ENCODE measurements at places on chromosomes 3 and 15.

DNA sequence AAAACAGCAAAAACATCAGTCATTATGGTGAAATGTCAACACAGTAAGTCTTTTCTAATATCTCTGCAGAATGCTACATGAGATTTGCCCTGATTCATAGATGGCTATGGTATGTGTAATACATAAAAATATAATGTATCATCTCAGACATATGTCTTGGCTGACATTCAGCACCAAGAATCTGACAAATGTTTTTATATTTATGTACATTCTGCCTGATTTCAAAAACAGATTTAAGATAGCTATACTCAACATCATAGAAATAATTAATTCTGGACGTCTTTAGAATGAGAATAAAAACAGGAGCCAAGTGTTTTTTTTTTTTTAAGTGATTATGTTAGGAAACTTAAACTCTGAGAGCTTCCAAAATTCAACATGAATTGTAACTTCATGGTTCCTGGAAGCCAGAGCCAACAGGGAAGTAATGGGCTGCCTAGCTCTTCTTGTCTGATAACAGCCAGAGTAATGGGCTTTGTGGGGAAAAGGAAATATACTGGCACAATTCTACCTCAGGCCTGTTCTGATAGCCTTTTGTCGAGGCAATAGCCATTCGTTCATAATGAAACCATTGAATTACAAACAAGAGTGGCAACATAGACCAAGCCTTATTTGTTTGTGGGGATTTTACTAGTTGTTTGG lies 184.4 kb downstream of the VGLL4 start:
- no peak for DNase-seq

DNA sequence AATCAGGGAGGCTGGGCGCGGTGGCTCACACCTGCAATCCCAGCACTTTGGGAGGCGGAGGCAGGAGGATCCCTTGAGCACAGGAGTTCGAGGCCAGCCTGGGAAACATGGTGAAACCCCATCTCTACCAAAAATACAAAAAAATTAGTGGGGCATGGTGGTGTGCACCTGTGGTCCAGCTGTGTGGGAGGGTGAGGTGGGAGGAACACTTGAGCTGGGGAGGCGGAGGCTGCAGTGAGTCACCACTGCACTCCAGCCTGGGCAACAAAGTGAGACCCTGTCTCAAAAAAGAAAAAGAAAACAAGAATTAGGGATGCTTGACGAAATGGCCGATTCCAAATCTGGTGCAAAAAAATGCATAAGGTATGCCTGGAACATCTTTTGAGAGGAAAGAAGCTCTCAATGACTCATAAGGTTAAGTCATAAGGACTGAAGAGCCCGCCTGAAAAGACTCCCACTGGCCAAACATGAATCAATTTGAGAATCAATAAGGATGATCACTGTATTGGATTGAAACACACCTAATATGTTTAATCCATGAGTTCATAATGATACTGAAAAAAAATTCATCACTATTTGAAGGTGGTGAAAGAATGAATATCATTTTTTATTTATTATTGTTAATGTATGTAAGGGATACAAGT lies 27.7 kb downstream of the BLM start:
- no peak for DNase-seq

DNA sequence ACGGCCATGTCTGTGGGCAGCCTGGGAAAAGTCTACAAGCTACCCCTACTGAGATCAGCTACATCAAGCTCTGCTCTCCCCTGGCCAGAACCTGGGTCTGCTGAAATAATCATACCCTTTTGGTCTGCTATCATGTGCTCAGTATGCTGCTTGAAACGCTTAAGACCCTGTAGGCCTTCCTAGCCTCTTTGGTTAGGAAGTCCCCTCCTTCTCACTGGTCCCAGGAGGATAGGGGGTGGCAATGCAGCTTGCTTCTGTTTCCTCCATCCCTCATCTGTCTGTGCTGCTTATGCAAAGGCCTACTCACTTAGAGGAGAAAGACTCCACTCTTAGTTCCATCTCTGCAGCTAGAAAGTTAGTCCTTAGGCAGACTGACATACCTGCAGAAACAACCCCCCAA lies 118.2 kb upstream of the RASGRP1 start:
- no peak for DNase-seq

DNA sequence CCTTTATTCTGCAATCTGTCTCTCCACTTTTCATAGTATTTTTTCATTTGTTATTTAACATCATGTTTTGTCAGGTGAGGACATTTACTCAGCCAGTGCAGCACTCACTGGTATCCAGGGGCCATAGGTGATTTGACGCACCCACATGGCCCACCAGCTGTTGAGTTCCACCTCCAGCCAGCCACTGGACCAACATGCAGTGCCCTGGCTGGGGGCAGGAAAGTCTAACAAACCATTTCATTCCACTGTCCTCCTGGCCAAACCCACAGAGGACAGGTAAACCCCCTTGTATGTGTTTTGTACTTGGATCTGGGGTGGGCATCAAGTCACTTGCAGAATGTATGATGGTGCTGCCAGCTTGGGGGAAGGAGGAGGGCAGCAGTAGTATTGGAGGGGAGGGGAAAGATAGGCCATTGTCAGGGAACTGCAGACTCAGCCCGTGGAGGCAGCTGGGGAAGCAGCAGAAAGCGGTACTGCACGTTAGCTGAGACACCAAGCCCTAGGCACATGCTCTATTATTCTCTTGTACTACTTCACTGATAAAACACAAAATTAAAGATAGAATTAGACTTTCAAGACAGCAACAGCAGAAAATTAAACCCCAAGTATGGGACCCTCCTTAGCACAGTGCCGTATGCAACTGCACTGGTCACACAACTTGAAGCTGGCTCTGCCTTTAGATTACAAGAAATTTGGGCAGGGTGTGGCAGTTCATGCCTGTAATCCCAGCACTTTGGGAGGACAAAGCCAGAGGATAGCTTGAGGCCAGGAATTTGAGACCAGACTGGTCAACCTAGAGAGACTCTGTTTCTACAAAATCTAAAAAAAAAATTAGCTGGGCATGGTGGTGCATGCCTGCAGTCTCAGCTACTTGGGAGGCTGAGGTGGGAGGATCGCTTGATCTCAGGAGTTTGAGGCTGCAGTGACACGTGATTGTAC lies 15.4 kb upstream of the RPL24 start:
- no peak for DNase-seq

DNA sequence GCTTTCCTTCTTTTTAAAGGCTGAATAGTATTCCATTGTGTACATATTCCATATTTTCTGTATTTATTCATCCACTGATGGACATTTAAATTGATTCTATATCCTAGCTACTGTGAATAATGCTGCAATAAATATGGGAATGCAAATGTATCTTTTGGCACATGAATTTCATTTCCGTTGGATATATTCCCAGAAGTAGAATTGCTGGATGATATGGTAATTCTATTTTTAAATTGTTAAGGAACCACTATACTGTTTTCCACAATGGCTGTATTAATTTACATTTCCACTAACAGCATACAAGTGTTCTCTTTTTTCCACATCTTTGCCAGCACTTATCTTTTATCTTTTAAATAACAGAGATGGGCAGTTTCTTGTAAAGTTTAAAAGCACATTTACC lies 302.7 kb downstream of the CTNNB1 start:
- DNase-seq: no peak

All from stimulated activated CD4-positive, alpha-beta T cell treated with anti-CD3 and anti-CD28 coated beads, TNF-alpha, amount 100 ng/mL, for 4 hours (primary cell).